ENCODE measurements at places on chromosomes 7 and 10.
A peak's percentile ranks its signal among the peaks of the same experiment; 100 is the strongest.

GRCh38 chr10:101238732-101239105 lies 9.5 kb upstream of the LBX1 start:
- DNase-seq: no peak

DNA sequence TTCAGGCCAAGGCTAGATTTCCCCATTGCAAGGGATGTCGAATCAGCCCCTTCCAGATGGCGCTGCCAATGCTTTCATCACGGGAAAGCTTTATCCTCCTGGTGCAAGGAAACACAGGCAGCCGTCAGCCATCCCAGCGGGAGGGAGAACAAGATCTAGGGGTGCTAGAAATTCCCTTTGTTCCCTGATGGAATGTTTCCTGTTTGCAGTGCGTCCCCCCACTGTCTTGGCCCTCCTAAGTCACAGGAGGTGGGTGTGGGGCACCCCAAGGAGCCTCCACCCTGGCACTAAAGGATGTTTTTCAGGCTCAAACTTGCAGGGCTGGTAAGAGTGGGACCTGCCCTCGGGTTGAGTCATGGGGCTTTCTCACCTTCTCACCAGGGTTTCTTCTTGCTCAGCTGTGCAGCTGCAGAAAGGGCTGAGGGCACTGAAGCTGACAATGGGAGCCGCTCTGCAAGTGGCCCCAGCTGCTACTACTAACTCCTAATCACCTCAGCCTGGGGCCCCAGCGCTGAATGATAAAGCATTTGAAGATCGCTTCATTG lies 103.6 kb downstream of the PRPF18 start:
- DNase-seq: no peak

GRCh38 chr10:6203331-6204062 lies 765 bp downstream of the PFKFB3 start:
- peak; percentile 73 for DNase-seq

DNA sequence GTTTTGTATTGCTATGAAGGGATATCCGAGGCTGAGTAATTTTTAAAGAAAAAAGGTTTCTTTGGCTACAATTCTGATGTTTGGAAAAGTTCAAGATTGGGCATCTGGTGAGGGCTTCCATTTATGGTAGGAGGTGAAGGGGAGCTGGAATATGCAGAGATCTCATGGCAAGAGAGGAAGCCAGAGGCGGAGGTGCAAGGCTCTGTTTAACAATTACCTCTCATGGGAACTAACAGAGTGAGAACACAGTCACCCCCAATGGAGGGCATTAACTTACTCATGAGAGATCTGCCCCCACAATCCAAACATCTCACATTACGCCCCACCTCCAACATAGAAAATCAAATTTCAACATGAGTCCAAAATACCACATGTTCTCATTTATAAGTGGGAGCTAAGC lies 62.0 kb downstream of the AKR1D1 start:
- DNase-seq: no peak

DNA sequence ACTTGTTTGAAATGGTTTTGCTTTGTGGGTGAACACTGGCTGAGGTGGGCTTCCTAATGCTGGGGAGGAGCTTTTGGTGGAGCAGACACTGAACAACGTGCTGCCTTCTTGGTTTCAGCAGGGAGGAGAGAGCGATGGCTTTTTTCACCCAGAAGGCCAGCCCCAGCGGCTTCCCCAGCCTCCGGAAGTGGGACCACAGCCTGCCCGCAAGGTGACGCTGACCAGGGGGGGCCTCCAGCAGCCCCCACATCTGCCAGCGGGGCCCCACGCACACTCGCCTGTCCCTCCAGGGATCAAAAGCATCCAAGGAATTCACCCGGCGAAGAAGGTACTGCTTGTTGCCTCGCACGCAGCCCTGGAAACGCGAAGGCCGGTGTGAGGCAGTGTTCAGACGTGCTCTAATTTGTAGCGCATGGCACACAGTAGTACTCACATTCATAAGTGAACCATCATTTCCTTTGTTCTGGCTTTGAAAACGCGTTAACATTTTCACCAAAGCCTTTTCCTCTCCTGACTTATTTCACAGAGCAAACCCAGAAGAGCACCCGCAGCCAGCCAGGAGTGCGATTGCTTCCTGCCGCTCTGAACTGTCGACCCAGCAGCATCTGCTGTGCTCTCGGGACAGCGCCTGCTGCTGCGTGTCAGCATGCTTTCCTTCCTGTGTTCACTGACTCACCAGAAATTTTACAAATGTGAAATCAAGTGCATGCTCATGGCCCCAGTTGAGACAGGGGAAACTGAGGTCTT lies 48.4 kb downstream of the SHH start:
- DNase-seq: peak; percentile 88

- no peak for DNase-seq
These were observed 108.7 kb downstream of the NEURL1 start for GRCh38 chr10:103602028-103602851.

- no peak for DNase-seq
These were observed 4.6 kb downstream of the SOSTDC1 start for GRCh38 chr7:16460789-16461493.

DNA sequence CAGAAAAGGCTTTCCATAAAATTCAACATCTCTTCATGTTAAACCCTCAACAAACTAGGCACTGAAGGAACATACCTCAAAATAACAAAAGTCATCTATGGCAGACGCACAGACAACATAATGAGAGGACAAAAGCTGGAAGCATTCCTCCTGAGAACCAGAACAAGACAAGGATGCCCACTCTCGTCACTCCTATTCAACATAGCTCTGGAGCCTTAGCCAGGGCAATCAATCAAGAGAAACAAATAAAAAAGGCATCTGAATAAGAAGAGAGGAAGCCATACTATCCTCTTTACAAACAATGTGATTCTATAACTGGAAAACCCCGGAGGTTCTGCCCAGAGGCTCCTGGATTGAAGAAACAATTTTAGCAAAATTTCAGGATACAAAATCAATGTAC lies 251.0 kb downstream of the MALRD1 start:
- DNase-seq: no peak

DNA sequence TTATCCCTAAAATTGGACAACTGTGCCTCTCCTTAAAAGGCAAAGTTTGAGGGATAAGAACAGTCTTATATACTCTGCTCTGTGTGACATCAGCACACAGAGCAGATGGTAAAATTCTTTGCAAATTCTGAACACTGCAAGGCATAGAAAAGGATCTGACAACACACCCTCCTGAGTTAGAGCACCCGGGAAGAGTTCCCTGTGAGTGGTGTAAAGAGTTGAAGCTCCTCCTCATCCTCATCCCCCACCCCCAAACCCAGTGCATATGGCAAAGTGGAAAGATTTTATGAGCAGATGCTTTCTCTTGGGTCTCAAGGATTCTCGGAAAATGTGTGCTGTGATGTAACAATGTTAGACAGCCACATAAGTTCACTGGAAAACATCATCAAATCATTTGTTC lies 40.0 kb upstream of the DGKI start:
- DNase-seq: no peak

DNA sequence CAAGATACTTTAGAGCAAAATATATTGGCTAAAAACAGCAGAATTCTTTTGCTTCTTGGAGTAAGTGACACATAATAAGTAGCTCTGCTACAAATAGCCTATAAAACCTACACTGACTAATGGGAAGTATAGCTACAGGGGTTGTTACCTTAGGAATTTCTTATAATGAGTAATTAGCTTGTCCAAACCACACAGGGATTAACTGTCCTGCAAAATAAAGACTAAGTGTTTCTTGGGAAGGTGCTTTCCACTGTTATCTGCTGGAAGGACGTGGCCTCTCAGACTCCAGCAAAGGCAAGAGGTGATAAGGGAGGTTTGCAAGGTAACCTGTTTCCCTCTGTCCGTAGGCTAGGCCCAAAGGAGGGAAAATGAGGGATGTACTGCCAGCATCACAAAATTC lies 302.4 kb downstream of the DOCK4 start:
- DNase-seq: no peak

- DNase-seq: peak; percentile 96
These were observed at the start of gene PURB for GRCh38 chr7:44885394-44886317. TSS of gene PURB (minus strand) at chr7:44885530. CDS start at chr7:44885348, 182 bp downstream.

GRCh38 chr10:21699575-21699974 lies 165.5 kb downstream of the MLLT10 start:
- DNase-seq: no peak

DNA sequence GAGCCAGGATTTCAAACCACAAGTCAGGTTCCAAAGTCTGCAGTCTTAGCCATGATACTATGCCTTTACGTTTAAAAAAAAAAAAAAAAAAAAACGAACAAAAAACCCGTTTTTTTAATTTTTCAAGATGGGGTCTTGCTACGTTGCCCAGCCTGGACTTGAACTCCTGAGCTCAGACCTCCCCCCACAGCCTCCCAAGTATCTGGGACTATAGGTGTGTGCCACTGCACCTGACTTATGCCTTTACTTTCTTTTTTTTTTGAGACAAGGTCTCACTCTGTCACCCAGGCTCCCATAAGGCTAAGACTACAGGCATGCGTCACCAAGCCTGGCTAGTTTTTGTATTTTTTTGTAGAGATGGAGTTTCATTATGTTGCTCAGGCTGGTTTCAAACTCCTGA lies 14.7 kb downstream of the ASNS start:
- DNase-seq: no peak

- no peak for DNase-seq
These were observed 195.5 kb downstream of the TRIL start for GRCh38 chr7:28762651-28763050.

- DNase-seq: no peak
These were observed 71.9 kb upstream of the DUSP5 start for GRCh38 chr10:110425684-110426293.

GRCh38 chr10:127579640-127580039 lies 30.5 kb downstream of the NPS start:
- no peak for DNase-seq

DNA sequence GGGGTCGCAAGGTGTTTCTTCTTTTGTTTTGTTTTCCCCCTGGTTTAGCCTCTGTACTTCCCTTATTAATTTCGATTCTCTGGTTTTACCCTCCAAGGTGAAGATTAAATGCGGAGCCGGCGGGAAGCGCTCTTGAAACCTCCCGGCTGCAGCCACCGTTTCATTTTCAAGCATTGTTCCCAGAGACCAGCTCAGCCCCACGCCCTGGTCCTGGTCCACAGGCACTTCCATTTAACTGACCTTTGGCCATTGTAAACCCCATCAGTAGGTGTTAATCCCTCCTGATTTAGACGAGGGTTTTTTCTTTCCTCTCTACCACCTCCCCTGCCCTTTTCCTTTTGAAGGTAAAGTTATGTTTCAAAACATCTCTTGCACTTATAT lies 39.2 kb upstream of the ENO4 start:
- DNase-seq: no peak

DNA sequence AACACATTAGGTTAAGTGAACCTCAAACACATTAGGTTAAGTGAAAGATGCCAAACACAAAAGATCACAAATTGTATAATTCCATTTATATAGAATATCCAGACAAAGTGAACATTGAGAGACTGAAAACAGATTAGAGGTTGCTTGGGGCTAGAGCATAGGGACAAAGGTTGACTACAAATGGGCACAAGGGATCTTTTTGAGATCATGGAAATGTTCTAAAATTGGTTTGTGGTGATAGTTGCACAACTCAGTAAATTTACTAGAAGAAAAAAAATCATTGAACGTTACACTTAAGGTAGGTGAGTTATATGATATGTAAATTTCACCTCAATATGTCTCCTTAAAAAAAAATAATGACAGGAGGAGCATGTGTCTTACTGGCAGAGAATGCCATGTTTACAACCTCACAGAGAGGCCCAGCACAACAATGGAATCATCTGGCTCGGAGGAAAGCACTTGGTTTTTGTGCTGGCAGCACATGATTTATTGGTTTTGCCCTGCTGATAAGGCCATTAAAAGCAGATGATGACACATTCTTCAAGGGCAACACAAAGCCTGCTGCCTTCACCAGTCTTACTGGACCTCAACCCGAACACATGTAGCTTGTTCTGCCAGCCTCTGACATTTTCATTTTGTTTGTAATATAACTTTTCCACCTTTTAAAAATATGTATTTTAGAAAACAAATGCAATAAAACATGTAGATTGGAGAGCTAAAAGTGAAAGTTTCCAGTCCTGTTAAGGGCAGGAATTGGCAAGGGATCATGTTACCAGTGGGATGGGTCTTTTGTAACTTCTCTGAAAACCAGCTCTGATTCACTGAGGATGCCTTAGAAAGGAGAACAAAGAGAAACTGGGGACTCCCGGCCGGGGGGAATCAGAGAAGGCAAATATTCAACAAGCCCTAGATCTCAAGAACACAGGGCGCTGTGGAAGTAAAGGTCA lies 11.9 kb upstream of the LMOD2 start:
- peak; percentile 53 for DNase-seq

DNA sequence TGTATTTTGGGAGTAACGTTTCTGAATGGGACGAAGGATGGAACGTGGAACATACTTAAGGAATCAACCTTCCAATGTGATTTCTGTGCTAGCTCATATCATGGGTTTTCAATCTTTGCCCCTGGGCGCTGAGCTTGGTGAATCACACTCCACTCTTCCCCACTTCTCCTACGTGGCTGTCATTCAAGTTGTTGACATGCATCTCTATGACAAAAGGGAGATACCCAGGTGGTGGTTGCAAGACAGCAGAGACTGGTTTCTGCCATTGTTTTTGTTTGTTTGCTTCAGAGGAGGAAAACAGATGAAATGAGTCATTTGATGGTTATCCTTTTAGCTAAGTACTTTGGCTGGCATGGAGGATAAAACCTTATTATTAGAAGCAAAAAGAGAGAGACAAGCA lies 573.9 kb downstream of the GATA3 start:
- DNase-seq: no peak

DNA sequence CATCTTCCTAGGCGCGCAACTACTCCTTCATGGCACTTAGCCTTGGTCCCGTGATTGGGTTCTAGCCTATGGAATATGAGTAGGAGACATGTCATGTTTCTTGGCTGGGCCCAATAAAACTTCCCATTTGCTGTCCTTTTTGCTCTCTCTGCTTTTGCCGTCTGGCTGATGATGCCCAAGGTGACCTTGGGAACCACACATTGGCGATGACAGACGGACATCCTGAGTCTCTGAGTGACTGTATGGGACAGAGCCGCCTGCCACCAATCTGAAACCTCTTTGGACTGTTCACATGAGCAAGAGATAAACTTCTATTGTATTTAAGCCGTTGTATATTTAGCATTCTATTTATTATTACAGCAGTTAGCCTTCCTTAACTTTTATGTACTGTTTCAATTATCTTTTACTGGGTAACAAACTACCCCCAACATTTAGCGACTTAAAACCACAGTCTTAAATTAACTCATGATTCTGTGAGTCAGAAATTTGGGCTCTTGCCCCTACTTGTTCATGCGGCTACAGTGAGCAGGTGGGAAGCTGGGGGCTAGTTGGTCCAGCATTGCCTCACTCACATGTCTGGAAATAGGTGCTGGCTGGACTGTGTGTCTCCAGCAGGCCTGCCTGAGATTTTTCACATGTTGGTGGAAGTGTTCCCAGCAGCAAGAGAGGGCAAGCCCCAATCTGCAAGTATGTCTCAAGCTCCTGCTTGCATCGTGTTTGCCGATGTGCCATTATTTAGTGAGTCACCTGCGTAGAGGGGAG lies 71.7 kb downstream of the NOD1 start:
- DNase-seq: no peak

DNA sequence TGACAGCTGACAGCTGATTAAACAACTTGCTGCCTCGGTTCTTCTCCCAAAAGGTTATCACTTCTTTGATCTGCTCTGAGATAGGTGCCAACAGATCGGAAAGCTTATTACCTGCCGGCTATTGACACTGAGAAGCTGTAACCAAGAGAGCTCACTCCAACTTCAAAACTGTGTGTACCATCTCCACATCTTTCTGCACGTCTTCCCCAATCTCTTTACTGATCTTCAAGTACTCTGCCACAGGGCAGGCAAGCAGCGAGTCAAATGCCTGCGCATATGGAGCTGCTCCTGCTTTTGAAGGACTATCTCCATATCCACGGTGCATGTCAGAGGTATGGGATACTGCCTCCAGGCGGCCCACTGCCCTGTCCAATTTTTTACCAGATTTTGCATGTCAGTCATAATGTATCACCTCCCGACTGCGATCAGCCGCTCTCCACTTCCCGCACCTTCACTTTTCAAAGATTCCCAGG lies 352 bp upstream of the ZNF485 start:
- no peak for DNase-seq
